ENCODE measurements at places on chromosomes 4 and X. TPM values are rescaled to one million over a fixed set of nuclear protein-coding genes. Genes with fewer than 3 reads are reported as not detected.

The F9 gene
- total RNA-seq = not detected

The PNMA5 gene
- not detected for total RNA-seq

The IL1RAPL1 gene
- 9.0 TPM for total RNA-seq

The TMSB15C gene
- total RNA-seq = 3.6 TPM

The DMD gene
- total RNA-seq = 34.9 TPM

The TNIP3 gene
- total RNA-seq = 2.8 TPM

The SYNPO2 gene
- 48.1 TPM for total RNA-seq

The TMEM156 gene
- total RNA-seq = 2.1 TPM

The RTL9 gene
- 0.37 TPM for total RNA-seq

The GRIPAP1 gene
- 28.7 TPM for total RNA-seq

The EIF2S3 gene
- 271 TPM for total RNA-seq

The EXOC1L gene
- not detected for total RNA-seq

The TKTL2 gene
- not detected for total RNA-seq
